ENCODE measurements at places on chromosomes 11 and 22.

DNA sequence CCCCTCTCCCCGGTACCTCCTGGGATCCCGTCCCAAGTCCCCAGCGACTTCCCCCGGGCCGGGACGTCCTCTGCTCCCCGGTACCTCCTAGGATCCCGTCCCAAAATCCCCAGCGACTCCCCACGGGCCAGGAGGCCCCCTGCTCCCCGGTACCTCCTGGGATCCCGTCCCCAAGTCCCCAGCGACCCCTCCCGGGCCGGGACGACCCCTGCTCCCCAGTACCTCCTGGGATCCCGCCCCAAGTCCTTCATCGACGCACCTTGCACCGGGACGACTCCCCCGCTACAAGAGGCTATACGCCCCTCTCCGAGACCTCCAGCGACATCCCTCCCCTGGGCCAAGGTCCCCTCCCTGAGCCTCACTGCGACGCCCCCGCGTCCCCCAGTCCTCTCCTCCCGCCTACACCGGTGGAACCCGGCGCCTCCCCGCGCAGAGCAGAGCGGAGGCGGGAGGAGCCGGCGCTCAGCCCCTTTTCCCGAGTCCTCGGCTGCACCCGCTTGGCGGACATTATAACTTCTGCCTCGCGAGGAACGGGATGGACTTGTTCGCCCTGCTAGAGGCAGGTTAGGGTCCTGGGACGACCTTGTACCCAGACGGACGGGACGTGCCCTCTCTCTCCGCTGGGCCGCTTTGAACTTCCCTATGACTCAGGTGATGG, 912 bp downstream of the KREMEN1 start:
- DNase-seq: no peak

DNA sequence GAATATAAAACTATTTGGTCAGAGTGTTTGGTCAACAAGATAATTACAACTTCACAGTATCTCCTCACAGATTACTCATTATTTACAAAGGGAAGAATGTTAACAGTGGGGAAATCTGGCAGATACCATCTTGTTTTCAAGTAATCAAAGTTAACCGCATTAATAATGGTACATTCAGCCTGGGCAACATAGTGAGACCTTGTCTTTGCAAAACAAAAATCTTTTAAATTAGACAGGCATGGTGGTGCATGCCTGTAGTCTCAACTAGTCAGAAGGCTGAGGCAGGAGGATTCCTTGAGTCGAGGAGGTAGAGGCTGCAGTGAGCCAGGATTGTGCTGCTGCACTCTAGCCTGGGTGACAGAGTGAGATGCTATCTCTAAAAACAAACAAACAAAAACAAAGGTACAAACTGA, 78.5 kb downstream of the ACER3 start:
- no peak for DNase-seq

DNA sequence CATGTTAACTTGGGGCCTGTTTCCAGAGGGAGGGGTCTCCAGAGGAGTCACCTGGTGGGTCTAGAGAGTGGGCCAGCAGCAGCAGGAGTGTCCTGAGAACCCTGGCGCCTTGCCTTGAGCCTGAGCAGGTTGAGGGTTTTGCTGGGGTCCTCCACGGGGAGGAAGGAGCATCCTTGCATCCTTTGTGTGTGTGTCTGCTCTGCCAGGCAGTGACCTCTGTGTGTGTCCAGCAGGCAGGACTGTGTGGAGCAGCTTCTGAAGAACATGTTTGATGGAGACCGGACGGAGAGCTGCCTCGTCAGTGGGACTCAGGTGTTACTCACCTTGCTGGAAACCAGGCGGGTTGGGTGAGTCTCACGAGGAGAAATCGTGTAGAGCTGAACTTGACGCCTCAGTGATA, 55.7 kb downstream of the SBF1 start:
- DNase-seq: no peak

- no peak for DNase-seq
Measured at GRCh38 chr22:30777587-30777986, 82.9 kb downstream of the OSBP2 start.

DNA sequence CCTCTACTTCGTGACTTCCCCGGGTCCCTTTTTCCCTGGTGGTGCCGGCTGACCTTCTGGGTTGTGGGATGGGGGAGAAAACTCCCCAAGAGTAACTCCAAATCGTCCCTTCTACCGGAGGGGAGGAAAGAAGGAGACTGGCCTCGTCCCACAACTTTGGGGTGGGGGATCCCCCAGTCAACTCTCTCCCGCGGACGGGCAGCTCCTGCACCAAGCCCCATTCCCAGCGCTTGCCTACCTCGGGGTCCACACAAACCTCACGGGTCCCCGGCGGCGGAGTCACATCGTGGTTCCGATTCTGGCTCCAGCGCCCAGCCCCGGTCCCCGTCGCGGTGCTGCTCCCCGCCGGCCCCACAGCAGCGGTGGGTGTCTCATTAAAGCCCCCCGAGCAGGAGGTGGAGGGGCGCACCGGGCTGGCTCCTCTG, 317 bp downstream of the BDNF start:
- DNase-seq: no peak

DNA sequence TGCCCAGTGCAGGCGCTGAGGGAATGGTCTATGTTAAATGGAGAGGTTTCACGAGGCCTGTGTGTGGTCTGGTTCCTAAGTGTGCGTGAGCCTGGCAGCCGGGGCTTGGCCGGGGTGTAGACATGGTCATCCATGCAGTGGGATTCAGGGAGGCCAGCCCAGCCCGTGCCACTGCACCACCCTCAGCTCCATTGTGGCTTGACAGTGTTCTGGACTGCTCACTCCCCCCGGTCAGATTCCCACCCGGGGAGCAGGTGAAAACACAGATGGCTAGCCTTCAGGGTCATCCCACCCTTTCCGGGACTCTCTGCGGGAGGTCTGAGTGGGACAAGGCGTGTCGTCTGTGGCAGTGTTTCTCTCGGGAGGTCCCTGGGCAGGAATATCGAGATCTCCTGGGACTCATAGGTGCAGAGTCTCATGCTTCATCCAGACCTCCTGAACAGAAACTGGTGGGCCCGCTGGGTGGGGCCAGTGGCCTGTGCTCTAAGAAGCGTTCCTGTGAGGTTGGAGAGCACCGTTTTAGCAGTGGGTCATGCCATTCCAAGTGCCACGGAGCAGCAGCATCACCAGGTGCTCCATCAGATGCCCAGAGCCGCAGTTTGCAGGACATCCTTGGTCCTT, 52.3 kb downstream of the ST14 start:
- no peak for DNase-seq

- DNase-seq: no peak
Measured at GRCh38 chr11:44192462-44193100, 97.1 kb downstream of the EXT2 start.

DNA sequence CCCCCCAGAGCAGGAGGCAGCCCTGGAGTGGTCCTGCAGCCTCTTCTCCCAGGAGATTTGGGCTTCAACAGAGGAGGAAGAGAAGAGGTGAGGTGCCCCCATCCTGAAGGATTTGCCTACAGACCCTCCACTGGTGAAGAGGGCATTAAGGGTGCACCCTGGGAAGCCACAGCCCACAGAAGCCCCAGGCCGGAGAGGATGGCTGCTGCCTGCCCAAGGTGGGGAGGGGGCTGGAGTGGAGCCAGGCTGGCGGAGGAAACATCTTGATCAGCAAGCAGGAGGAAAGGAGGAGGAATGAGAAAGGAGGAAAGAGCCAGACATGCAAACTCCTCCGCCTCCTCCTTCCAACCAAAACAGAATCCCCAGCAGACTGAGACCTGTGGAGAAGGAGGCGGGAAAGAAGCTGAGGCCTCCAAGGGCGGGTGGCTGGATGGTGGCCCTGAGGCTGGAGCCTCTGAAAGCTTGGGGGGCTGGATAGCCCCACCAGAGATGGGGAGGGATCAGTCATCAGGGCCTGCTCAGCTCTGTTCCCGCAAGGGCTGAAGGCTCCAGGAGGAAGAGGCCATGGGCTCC, 31.3 kb downstream of the ARRB1 start:
- no peak for DNase-seq

- DNase-seq: no peak
Measured at GRCh38 chr11:60791153-60791933, 6.2 kb downstream of the MS4A10 start.

DNA sequence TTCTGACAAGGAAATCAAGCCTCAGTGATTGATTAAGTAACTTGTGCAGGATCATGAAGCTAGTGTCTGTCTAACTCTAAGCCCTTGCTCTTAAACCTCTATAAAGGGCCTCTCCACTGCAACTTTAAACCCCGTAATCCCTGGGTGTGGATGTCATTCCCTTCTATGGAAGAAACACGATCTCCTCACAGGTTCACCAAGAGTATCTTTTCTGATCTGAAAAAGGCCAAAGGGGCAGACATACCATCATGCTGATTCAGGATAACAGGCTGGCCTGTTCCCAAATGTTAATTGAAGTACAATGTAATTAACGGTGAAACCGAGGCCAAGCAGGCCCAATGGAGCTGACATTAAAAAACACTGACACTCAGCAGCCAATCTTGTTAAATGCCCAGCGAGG, 17.1 kb downstream of the TTC12 start:
- no peak for DNase-seq

- DNase-seq: peak; percentile 54
Measured at GRCh38 chr11:34805937-34806336, 110.2 kb downstream of the APIP start.

DNA sequence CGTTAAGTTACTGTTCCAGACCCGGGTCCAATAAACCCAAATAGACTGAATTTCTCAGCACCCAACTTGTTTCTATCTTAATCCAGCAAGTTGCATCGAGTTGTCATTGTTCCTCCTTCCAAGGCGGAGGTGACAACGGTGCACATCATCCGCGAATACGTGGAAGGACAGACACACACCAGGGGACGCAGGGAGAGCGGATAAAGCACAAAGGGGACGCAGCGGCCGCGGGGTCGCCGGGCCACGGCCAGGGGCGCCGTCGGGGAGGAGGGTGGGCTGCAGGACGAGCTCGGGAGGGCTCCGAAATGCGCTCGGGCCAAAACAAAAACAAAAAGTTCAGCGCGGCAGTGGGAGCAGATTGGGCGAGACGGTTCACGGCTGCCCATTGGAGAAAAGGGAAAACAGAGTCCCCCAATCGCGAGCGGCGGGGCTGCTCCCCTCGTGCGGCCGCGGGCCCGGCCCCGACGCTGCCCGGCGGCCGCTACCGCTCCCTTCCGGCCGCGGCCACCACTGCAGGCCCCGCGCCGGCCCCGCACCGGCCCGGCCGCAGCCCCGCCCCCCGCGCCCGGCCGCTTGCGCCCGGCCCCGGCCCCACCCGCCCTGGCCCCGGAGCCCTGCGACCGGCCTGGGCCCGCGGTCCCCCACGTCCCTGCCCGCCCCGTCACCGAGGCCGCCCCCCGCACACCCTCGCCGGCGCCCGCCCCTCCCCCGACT, 518 bp downstream of the KMT5B start:
- DNase-seq: peak; percentile 98
